ENCODE measurements at places on chromosomes 4 and X.
A peak's percentile ranks its signal among the peaks of the same experiment; 100 is the strongest.

GRCh38 chr4:145299380-145300076 lies 119.1 kb upstream of the OTUD4 start:
- DNase-seq: no peak

GRCh38 chrX:68146054-68146453 lies 287.2 kb downstream of the OPHN1 start:
- peak; percentile 51 for DNase-seq

- peak; percentile 44 for DNase-seq
Measured at GRCh38 chrX:48802089-48802904, 430 bp downstream of the HDAC6 start.

- DNase-seq: no peak
Measured at GRCh38 chrX:30577362-30577991, at the start of gene TASL. TASL (minus strand) TSS chrX:30577766; CDS start chrX:30560355, 17,411 bp downstream.

DNA sequence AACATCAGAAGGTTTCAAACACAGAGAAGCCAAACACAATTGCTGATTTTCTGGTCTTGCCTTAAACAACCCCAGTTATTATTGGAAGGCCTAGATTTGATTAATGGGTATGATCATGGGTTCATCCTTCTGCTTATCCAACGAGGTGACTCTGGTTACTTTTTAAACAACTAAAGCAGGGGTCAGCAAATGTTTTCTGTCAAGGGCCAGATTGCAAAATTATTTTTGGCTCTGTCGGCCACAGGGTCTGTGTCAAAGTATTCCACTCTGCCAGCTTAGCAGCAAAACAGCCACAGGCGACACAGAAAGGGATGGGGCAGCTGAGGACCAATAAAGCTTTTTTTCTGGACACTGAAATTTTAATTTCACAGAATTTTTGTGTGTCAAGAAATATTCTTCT lies 249.1 kb upstream of the STS start:
- no peak for DNase-seq

DNA sequence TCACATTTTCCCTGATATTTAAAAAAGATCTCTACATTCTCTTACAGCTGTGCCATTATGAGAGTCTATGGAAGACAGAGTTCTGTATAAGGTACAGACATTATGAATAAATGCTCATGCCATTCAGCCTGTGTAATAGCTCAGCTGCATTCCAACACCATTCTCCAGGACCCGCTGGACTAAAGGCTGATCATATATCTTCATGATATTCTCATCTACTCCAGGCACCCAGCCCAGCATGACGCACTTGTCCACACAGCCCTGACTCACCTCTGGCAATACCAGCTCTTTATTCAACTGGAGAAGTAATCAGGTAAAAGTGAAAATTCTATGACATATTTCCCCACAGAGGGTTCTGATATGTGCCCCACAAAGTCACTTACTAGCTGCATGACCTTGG lies 437.5 kb upstream of the FGF16 start:
- no peak for DNase-seq

- no peak for DNase-seq
Measured at GRCh38 chrX:11629593-11630211, 36.0 kb downstream of the ARHGAP6 start.
